CD4-positive, alpha-beta T cell (primary cell): ENCODE measurements at places on chromosomes 6 and 20.

DNA sequence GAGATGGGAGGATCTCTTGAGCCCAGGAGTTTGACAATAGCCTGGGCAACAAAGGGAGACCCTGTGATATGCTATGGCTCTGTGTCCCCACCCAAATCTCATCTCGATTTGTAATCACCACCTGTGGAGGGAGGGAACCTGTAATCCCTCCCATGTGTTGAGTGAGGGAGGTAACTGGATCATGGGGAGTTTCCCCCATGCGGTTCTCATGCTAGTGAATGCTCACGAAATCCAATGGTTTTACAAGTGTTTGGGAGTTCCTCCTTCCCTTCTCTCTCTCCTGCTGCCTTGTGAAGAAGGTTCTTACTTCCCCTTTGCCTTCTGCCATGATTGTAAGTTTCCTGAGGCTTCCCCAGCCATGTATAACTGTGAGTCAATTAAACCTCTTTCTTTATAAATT is 3.4 kb downstream of the NUDT3 start:
- DNase-seq: no peak

DNA sequence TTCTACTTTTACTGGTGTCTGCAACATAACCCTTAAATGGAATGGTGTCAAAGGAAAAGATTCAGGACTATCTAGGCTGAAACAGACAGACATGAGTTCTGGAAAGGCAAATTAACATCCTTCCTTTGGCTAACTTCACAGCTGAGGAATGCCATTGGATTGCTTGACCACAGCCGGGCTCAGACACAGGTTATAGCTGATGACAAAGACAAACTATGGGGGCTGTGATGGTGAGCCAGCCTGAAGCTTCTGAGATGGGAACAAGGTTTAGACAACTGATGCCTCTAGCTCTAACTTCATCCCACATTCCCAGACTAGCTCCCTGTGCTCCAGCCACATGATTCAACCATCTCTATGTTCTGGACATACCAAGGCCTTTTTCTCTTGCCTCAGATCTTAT is 15.3 kb downstream of the POLR1C start:
- no peak for DNase-seq

DNA sequence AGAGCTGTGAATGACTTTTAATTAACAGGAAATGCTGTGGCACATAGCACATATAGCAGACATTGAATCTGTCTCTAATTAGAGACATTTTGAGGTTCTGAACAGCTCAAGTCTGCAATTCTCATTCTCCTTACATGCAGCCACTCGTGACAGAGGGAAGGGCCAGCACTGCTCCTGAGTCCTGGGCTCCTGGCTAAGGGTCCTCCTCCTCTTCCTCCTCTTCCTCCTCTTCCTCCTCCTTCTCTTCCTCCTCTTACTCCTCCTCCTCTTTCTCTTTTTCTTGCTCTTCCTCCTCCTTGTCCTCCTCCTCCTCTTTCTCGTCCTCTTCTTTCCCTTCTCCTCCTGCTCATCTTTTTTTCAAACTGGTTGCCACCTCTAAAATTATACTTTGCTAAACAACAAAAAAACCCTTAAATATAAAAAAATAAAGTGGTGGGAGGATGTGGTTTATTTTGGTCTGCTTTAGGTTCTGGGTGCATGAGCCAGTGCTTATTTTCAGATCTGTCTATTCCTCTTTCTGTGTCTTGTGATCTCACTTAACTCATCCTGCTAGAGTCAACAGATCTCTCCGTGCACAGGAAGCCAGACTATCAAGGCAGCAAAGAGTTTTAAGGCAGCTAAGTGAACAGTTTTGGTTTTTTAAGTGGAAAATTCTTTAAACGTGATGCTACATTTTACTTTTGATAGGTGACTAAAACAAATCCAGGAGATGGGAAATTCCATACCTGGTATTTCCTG is 159.3 kb downstream of the CD83 start:
- DNase-seq: no peak

DNA sequence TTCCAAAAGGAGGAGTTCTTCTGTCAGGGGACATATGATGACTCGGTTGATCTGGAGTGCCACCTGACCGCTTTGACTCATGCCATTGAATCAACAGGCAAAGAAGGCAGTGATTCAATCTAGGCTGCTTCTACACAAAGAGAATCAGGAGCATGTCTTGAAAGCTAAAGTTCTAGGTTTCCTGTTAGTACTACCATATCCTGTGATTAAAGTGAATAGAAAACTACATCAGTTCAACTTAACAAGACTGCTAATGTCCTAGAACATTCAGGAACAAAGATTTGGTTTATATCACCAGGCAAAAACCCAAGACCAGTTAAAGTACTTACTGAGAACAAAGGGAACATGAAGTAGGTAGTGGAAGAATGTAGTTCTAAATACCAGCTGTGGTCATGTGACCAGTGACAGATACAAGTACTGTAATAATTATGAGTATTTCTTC is 216.8 kb upstream of the SGK1 start:
- DNase-seq: peak; percentile 28

GRCh38 chr20:21206584-21206983 is 80.7 kb downstream of the KIZ start:
- no peak for DNase-seq

- DNase-seq: no peak
Observed at GRCh38 chr20:5642155-5642981, 107.8 kb upstream of the SHLD1 start.

DNA sequence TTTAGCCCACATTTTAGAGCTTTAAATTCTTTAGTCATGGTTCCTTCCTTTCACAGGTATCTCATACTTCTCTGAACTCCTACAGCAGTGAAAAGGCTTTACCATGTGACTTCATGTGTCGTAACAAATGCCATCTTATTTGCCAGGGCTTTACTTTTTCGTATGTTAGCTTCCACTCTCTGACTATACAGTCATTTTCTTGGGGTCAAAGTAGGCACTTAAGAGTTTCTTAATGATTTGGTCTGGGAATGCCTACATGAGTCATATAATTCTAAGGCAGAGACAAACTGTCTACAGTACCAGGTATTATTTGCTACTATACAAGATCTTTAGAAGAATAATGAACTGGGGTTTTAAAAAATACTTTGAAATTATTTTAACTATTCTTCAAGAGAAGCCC is 15.0 kb downstream of the RAB23 start:
- no peak for DNase-seq

- DNase-seq: peak; percentile 74
Observed at GRCh38 chr6:37048851-37049757, 43.6 kb downstream of the FGD2 start.

- DNase-seq: no peak
Observed at GRCh38 chr6:139030228-139030963, 1.9 kb downstream of the ABRACL start.

DNA sequence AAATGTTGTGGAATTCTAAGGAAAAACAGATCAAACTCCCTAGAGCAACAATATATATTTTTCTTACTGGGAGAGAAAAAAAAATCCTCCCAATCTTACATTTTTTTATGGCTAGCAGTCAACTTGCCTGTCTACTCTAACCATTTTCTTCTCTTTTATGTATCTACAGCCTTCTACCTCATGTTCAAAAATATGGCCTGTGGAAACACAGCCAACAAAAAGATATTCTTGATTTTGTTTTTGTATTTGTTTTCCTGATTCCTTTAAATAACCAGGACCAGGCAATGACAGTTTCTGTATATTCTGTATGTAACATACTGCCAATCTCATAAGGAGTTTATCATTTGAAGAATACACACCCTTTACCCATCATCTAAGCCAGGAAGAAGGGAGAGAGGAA is 13.0 kb upstream of the SLC16A10 start:
- no peak for DNase-seq

DNA sequence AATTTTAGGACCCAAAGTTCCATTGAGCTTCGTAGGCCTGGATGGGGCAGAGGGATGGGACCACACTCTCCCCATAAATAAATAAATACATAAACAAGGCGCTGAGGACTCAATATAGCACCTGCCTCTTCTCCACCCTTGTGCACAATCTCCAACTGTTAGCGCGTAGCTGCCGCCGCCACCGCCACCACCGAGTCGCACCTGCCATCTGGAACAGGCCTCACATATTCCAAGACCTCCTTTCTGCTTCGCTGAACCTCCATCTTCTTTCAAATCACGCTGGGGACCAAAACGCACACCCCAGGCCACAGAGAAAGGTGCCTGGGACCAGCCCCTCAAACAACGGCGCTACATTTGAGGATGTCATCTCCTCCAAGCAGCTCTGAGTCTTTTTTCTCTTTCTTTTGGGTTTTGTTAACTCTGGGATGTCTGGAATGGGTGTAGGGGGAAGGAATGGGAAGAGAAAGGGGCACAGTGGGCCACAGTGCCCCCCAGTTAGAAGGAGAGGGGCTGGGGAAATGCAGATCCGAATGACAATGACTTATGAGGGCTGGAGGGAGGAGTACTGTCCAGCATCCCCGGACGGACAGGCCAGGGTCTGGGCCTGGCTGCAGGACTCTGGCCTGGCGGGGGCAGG is 49.7 kb downstream of the NOL4L start:
- DNase-seq: peak; percentile 68

DNA sequence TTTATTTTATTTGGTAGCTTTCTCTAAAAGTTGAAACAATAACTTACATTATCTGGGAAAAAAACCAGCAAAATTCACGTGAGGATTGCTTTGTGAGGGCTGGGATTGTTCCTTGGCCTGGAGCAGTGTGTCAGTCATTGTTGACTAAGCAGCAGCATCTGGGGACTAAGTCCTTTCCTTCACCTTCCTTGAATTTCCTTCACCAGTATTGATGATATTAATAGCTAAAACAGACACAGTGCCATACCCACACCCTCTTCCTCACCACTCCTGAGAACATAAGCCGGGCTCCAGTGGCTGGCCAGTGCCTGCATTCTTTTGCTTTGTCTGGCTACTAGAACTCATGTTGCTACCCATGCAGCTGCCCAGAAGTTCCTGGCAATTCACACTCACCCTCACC is 23.7 kb downstream of the PLCB1 start:
- no peak for DNase-seq

DNA sequence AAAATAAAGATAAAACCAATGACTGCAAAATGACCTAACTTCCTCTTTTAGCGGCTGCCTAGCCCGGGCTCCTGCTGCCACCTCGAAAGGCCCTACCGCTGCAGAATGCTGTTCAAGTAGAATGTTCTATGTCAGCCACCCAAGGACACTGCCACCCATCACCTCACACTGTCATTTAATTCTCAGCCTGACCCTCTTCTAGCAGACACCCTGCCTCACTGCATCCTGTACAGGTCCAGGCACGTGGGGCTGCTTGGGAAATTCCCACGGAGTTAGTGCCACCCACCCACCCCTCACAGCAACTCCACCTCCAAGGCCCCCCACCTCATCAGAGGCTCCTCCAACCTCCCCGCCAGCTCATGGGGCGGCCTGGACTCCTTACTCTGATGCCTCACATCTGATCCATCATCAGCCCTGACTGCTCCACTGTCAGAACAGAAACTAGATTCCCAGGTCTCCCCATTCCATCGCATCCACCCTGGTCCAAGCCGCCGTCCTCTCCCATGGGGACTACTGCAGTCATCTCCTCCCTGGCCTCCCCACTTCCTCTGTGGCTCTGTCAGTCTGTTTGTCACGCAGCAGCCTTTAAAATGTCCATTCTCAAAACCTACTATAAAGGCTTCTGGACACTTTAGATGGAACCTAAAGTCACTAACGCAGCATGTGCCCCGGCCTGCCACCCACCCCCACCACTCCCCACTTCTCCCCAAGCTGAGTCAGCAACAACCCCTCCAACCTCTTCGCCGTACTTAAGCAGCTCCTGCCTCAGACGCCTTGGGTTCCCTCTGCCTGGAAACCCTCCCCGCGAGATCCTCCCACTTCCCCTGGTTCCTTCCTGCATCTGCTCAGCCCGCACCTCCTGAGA is 17.0 kb downstream of the NFATC2 start:
- peak; percentile 78 for DNase-seq

- peak; percentile 71 for DNase-seq
Observed at GRCh38 chr6:32943864-32944649, 3.2 kb upstream of the HLA-DMB start.
